ENCODE measurements at places on chromosomes 2 and 18. TPM values are rescaled to one million over a fixed set of nuclear protein-coding genes. Genes with fewer than 3 reads are reported as not detected.

GRCh38 chr2:33071591-33071990 is 124.8 kb downstream of the LTBP1 start:
- DNase-seq, result no peak

DNA sequence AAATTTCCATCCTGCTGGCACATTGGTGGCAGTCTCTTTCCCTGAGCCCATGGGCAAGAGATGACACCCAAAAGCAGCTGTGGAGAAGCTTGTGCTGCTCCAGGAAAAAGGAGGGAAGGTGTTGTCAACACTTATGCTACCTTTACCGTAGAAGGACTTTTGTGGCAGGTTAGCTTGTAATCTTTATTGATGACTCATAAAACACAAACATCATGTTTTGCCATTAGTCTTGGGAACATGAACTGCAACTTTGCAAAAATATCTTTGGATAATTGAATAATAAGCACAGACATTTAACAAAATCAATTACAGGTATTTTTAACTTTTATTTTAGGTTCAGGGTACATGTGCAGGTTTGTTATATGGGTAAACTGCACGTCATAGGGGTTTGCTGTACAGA is 33.4 kb downstream of the DRC1 start:
- DNase-seq, result no peak

DNA sequence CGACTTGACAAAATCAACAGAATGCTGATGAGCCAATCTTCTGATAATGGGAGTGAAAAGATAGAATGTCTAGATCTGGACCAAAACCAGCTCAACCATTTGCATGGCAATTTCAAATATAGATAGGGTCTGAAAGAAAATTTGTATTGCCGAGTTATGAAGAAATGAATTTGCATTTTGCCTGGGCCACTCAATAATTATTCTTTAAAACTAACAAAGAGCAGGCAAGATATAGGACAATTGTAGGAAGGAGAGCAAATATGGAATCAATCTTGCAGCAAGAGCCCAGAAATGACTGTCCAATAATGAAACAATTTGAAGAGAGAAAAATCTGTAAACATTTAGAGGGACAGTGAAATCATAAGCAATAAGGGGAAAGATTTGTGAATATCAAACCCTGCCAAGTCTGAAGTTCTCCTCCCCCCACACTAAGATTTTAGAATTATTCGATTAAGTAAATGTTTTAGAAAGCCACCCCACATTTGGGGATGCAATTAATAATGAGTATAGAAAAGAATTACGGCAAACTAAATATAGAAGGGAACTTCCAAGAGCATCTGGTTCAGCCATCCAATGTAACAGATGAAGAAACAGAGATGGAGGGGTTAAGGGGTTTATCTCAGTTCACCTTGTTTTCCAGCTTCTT is 377.4 kb downstream of the SETBP1 start:
- no peak for DNase-seq

DNA sequence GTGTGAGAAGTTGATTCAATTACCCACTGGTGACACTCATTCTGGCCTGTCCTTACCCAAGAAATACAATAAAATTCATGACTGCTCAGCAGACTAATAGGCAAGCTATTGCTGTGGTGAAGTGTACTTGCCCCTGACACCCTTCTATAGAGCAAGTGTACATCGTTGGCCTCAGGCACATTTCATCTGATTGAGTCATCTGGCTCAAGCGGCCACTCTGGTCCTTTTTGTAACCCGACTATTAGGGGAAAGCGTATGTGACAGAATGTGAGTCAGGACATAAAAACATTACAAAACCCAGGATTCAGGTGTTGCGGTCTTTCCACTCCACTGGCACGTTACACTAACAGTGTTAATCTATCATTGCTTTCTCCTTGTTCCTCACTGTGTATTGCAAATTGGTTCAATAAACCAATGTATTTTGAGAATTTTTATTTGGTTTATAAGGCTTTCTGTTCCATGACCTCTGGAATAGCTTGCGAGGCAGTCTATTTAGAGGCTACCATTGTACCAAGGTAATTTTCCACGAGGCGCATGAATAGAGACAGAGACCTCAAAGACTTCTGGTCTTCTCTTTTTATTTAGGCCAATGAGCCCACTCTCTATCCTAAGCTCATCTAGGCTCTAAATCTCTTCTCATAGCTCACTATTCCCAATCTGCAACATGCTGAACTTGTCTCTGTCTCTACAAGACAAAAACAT is 10.2 kb upstream of the TTC32 start:
- DNase-seq, result no peak

GRCh38 chr2:196233021-196233804 is 61.8 kb upstream of the STK17B start:
- DNase-seq, result no peak

NAT8 gene
- total RNA-seq, result not detected

MARCHF4 gene
- total RNA-seq, result 1.2 TPM

DNA sequence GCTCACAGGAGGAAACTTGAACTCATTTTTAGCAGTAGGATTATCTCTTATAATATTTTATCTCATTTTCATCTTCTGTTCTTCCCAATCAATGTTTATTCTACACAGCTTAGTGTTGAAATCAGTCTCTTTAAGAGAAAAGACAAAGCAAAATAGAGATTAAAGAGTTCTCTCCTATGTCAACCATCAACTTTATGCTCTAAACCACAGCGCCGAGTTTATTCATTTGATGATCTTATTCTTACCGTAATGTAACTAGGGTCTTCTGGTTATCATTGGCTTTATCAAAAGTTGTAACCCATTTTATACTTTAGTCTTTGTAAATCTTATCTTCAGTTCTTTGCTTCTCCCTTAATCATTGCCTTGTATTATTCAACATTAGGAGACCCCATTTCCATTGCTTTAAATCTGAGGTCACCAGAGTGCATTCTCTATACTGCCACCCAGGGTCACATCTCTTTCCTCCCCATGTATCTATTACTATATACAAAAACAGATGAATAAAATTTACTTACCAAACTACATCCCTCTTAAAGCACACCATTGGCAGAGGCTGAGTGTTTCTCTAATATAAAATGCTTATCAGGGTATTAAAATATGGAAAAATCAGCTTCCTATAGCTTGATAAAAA is 22.8 kb upstream of the ERMN start:
- DNase-seq, result no peak

DNA sequence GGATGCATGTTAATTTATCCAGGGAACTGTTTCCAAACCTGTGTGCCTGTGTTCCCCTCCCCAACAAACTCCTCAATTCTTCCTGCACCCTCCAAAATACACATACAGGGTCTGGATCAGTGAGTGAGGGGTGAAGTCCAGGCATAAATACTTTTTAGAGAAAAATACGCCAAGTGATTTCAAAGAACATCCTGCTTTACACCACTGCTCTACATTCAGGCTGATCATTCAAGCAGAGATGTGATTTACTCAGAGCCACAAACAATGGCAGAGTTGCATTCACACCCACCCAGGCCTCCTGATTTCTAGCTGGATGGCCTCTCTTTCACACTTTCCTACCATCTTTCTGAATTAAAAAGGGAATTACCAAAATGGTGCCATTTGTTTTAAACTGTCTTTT is 289.5 kb upstream of the SLC14A2 start:
- no peak for DNase-seq

EVA1A gene
- 8.5 TPM for total RNA-seq

DNA sequence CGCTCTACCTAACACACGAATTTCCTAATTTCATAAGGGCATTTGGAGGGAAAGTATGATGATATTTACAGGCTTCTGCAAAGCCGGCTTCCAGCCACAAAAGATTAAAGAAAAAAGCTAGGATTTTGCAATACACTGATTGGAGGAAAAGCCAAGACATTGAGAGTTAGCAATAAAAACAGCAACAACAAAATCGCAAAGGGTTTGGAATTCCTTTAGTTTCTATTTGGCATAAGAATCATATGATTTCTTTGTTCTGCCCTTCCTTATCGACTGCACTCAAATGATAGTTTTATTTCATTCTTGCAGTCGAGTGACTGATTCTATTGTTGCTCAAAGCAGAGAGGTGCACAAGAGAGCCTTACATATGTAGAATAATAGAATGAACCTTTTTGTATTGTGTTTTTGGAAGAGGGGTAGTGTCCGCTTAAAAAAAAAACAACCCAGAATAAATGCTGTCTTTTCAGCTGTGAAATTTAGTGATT is 3.9 kb upstream of the ZNF532 start:
- no peak for DNase-seq

DNA sequence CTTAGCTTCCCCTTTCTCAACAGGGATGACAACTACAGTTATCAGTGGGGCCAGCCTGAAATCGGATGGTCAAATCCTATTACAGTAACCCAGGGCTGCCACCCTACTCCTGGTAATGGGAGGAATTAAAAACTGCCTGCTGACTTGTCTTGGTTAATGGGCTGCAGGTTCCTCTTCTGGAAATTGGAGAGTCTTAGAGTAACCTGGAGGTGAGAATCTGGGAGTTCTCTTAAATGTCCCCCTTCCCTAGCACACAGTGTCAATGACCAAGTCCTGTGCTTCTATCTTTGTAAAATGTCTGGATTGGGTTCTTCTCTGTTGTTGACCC is 113.1 kb downstream of the DDX1 start:
- no peak for DNase-seq

- peak; percentile 78 for DNase-seq
Measured at GRCh38 chr2:202871300-202872141, at the start of gene ICA1L. Gene ICA1L (minus strand): TSS chr2:202871766. CDS start chr2:202829009, 42,757 bp downstream.

- DNase-seq, result no peak
Measured at GRCh38 chr18:41140506-41140905, 814.5 kb upstream of the PIK3C3 start.

INPP5D gene
- total RNA-seq, result 8.3 TPM

DNA sequence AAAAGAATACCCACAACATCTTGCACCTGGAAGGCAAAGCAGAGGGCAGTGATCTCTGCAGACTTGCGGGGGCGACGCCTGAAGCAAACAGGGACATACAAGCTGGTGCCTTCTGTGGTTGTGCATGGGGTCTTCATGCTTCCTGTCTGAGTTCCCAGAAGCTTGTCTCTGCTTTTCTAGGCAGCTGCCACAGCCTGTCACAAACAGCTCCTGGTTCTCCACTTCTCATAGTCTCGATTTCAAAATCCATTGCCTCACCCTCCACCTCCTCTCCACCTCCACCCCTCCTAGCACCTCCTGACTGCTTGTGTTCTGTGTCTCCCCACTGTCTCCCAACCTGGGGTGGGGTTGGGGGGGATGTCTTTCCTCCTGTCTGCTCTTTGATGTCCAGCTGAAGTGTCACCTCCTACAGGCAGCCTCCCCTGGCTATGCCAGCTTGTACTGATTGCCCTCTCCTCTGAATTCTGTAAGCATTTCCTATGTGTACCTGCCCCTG is 1.7 kb upstream of the PROC start:
- DNase-seq, result no peak

DYSF gene
- 21.3 TPM for total RNA-seq

DNA sequence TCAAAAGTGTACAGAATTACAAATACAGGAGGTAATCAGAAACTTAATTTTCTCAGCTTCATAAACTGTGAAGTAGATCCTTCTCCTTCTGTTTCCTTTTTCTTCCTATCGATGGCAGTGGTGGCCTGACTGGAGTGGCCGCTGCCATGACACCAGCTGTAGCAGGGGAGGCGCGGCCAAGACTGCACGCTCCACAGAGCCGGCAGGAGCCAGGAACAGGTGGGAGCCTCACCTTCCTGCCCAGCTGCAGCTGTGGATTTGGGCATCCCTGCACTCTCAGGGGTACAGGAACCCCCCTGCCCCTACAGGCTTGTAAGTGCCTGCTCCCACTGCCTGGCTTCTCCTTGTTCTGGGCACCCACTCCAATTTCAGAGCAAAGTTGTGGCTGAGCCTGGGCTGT is 76.1 kb downstream of the EPB41L3 start:
- no peak for DNase-seq

GRCh38 chr2:155209696-155210450 is 511.4 kb downstream of the KCNJ3 start:
- DNase-seq, result no peak

SNRPD1 gene
- 35.7 TPM for total RNA-seq

GRCh38 chr2:174343623-174344455 is 9.1 kb downstream of the SP9 start:
- DNase-seq, result peak; percentile 53

GRCh38 chr2:119683713-119684443 is 4.9 kb downstream of the TMEM177 start:
- no peak for DNase-seq

Measured in GM23338 (cell line).